CD4-positive, alpha-beta T cell treated with Interleukin-1 beta for 1 hour (primary cell): ENCODE measurements at places on chromosomes 12 and 14.

GRCh38 chr14:49598189-49598484, 603 bp upstream of the LRR1 start:
- peak; percentile 9 for DNase-seq

- no peak for DNase-seq
These were observed 28.2 kb downstream of the EEA1 start for GRCh38 chr12:92900941-92901340.

DNA sequence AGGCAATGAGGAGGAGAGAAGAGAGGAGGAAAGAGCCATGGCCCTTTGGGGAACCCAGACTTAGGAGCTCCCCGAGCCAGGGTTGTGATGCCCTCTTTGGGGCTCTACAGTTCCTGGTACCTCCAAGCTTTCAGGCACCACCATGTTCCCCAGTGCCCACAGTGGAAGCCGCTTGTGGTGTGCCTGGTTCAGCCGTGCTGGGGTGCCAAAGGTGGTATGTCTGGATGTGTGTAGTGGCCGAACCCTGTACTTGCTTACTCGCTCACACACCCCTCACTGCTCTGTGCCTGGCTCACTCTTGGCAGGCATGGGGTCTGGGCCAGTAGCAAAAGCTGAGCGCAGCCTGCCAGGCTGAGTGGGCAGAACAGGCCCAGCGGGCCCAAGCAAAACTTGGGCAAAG, 210.7 kb downstream of the MON2 start:
- no peak for DNase-seq

DNA sequence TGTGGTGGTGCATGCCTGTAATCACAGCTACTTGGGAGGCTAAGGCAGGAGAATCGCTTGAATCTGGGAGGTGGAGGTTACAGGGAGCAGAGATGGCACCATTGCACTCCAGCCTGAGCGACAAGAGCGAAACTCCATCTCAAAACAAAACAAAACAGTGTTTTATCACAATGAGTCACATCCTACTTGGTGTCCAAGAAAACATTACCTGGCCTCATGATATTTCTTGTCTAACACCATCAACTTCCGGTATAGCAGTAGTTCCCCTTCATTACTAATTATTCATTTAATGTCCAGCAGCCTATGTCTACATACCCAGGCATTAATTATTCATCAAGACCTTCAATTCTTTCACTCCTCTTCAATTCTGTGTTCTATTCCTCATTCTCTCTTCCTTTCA, 115.5 kb downstream of the CCDC59 start:
- DNase-seq: no peak
